ENCODE measurements at places on chromosomes 11 and 22.

GRCh38 chr11:108204929-108205499, 17.4 kb downstream of the NPAT start:
- DNase-seq = no peak

DNA sequence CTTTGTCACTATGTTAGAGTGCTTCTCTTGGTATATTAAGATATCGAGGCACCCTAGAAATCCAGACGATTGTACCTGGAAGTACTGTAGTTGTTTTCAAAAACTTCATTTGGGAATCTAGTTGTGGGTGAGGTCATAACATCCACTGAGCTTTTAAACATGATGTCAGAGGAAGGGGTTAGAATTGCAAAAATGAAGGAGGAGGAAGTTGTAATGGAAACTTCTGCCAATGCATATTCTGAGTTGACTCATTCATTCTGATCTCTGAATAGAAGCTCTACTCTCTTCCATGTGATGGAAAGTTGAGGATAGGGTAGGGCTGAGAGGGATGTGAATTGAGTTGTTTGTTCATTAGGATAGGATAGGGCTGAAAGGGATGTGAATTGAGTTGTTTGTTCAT, 7.7 kb downstream of the CD44 start:
- DNase-seq = no peak

- no peak for DNase-seq
Observed at GRCh38 chr11:77729063-77729462, 91.5 kb downstream of the RSF1 start.

DNA sequence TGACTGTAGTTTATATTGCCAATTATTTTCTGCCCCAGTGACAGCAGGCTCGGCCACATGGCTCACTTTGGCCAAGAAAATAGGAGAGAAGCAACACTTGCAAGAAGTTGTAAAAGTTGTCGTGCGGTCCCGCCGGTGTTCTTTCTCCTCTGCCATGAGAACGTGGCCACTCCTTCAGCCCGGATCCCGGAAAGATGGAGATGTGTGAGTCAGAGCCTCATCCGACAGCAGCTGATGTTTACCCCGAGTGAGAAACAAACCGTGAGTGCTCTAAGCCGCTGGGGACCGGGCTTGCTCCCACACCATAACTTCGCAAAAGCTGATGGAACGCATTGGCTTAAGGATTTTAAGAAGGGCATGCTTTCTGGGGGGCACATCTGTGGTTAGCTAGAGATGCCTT, 157.0 kb downstream of the CACNA1I start:
- no peak for DNase-seq

DNA sequence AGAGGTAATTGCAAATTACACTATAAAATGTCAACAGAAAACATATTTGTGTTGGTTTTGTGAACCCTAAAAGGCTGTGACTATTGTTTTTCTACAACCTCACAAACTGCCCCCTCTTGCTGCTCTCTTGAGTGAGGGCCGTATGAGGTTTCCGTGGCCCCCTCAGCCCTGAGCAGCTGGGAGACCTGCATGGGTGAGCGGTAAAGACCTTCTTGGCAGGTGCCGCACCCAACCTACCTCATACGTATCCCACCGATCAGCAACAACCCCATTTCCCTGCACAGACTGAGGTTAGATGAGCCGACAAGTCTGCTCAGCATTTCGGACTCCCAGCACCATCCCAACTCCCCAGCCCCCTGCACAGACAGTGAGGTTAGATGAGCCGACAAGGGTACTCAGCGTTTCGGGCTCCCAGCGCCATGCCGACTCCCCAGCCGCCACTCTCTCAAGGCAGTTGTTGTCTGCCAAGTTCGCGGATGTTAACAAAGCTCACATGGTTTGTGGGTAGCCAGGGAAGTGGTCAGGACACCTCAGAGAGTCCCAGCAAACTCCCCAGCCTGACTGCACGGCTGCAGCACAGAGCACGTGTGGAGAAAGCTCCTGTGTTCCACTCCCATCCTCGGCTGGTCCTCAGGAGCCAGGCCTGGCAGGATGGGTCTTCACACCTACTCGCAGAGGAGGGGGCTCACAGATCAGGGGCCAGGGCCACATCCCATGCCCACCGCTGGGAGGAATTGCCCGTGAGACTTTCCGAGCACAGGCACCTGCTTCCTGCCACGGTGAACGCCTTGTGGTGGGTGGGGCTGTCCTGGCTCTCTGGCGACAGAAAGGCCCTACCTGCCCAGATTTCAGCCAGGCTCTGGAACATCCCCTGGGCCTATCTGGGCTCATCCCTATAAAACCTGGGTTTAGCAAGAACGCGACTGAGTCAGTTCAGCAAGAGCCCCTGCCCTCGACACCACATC, 502.9 kb downstream of the BRD1 start:
- DNase-seq = no peak

Measured in D721Med (cell line).